ENCODE measurements at places on chromosomes 16 and 17.

GRCh38 chr16:82936941-82937551 lies 310.3 kb downstream of the CDH13 start:
- no peak for DNase-seq

DNA sequence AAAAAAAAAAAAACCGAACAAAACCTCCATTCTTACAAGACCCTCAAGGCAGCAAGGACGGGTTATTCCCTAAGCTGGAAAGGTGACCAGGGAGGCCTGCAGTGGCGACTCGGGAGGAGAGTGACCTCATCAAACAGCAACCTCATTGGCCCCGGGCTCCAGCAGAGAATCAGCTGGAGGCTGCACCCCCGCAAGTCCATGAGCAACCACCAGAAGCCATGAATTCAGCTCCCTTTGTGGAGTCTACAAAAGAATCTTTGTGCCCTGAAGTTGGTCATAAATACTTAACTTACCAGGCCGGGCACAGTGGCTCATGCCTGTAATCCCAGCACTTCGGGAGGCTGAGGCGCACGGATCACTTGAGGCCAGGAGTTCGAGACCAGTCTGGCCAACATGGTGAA lies 80.9 kb upstream of the CREBBP start:
- no peak for DNase-seq

- DNase-seq = no peak
These were observed 82.2 kb downstream of the SPECC1 start for GRCh38 chr17:20091174-20092029.

GRCh38 chr17:15456972-15457722 lies 10.3 kb downstream of the CDRT4 start:
- no peak for DNase-seq

GRCh38 chr16:75385507-75386152 lies 47.7 kb downstream of the CFDP1 start:
- DNase-seq = no peak

- DNase-seq = no peak
These were observed 6.9 kb downstream of the MT1X start for GRCh38 chr16:56689171-56689570.

GRCh38 chr17:15946611-15947120 lies 1.7 kb downstream of the ADORA2B start:
- no peak for DNase-seq

DNA sequence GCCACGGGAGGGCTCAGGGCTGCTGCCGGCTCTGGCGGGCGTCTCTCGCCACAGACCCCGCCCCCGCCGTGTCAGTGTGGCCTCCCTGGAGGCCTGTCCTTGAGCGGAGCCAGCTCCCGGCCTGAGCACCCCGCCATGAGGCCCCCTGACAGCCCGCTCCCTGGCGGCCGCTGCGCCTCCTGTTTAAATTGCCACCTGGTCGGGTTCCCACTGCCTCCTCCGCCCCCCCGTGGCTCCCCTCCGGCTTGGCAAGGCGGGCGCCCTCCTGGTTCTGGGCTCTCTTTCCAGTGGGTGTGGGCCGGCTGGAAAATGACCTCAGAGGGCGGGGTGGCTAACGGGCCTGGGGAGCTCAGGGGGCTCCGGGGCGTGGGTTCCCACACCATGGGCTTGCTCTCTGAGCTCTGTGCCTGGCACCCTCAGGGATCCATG lies 42.1 kb upstream of the SSTR5 start:
- no peak for DNase-seq

DNA sequence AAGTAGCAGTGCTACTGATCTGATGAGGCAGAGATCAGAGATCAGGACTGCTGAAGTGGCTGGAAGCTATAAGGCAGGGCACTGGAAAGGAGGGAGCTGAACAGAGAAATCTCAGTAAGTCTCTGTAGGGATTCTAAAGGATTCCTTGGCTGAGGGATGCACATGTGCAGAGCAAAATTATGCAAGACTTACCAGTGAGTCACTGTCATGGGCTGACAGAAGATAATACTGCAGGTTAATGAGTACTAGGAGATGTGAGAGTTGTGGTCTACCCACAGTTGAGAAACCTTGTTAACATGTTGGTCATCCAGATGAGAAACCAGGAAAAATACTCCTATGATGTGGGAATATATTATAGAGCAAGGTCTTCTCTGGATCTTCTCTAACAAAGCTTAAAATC lies 378.1 kb downstream of the HAPSTR1 start:
- DNase-seq = no peak

- no peak for DNase-seq
These were observed 3.4 kb downstream of the CHST6 start for GRCh38 chr16:75491876-75492275.

- no peak for DNase-seq
These were observed 480.0 kb downstream of the TOX3 start for GRCh38 chr16:52066962-52067361.

- no peak for DNase-seq
These were observed 16.4 kb upstream of the SSTR5 start for GRCh38 chr16:1056196-1056595.

DNA sequence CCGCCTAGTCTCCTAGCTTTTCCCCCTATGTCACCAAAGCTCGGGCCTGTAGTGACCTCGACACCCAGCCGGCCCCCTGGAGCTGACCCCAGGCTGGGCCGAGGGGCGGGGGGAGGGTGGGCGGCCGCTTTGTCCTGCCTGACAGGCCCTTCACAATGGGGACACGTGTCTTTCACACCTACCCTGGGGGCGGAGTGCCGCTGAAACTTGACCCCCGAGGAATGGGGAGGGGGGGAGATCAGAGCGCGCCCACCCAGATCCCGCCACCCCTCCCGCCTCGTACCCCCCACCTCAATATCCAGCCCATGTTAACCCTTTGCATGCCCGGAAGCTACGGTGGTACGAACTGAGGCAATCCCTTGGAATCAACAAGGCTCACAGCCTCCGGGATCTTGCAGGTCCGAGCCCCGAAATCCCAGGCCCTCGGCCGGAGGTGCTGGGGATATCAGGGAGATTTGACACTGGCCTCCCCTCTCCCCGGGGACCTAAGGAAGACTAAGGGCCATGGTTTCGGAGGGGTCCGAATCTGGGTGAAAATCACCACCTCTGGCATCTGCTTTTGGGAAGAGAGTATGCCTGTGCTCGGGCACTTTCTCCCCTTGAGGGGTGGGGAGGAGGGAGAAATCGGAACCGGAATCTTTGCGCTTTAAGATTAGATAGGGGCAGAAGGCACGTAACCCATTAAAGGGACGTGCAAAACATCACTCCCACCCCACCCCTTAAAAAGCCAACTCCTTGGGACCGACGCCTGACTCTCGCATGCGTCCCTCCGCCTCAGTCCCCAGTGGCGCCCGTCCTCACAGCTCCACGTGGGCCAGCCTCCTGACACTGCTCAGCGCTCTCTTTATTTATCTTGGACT lies 2.6 kb downstream of the NOG start:
- no peak for DNase-seq

- no peak for DNase-seq
These were observed at the start of gene WNT3 for GRCh38 chr17:46818316-46818928. Gene WNT3, minus strand, starts transcription at chr17:46818692. Its CDS starts 95 bp downstream, at chr17:46818597.

- DNase-seq = no peak
These were observed 61.0 kb downstream of the ABHD15 start for GRCh38 chr17:29505836-29506235.

DNA sequence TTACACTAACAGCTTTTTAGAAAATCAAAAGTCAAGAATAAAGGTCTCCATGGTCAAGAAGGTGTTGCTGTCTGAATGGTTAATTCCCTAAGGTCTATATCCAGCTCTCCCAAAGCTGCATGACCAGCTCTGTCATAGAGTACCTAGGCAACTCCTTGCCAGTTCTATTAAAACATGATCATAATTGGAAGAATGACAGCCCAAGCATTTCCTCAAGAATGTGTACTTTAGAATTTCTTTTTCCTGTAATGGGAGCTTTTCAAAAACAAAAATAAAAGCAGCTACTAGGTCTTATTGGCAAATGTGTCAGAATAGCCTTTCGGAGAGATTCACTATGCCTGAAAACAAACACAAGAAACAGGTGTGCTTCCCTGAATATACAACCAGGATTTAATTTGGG lies 7.9 kb downstream of the SPOP start:
- no peak for DNase-seq

GRCh38 chr16:81669473-81670350 lies 109.4 kb upstream of the PLCG2 start:
- peak; percentile 62 for DNase-seq

- DNase-seq = no peak
These were observed 484.9 kb upstream of the EEF2KMT start for GRCh38 chr16:5582529-5582928.
